Left cardiac atrium (tissue), 4 donors: ENCODE measurements at places on chromosomes 3 and 15.

- peak; percentile 32 for DNase-seq
These were observed 5.2 kb downstream of the LINS1 start for GRCh38 chr15:100596792-100597191.

DNA sequence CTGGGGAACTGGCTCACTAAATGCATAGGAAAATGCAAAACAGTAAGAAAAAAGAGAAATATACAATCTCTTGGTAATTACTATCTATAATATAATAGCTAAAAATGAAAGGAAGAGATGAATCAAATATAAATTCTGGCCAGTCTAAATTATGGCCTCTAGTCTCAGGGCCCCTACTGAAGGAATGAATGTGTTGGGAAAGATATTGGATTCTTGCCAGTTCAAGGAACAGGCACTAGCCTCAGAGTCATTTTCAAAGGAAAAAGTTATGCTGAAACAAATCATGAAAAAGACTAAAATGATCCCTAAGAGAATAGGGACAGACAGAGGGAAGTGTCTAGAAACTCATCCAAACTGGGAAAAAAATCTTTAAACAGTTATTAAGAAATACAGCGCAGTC is 62.4 kb downstream of the C3orf80 start:
- DNase-seq = no peak

DNA sequence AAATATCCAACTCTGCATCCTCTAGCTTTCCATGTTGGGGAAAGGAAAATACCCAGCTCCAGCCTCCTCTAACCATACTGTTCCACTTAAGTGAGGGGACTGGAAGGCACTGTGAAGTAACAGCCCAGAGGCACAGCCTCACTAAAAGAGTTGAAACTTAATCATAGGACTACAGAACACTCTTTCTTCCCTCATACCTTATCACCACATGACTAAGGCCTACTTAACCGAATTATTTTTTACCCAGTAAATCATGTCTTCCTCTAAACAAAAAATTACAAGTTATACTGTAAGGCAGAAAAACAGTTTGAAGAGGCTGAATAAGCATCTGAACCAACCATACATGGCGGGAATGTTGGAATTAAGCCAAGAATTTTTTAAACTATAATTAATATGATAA is 207.4 kb upstream of the MME start:
- DNase-seq = no peak

DNA sequence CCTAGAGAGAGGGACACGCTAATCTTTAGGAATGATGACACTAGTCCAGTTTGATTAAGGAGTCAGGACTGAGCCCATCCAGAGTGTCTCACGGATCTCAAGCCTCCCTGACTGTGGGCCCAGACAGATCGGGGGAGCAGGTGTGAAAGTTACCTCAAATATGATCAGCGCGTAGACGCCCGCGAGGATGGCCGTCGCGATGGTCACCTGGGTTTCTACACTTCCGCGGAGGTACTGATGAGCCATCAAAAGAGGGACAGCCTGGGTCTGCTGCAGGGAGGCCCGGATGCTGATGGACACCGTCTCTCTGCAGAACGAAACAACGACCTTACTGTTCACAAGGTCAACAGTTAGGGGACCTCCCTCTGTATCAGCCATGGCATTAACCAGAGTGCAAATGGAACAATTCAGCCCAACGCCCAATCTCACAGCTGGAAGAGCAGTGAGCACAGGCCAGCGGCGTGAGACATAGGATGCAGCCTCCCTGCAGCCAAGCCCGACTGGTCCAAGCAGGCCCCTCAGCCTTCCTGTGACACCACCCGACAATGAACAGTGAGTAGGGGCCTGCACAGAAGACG is 84.4 kb downstream of the OCA2 start:
- no peak for DNase-seq

GRCh38 chr3:133540896-133541674 is 32.4 kb upstream of the CDV3 start:
- no peak for DNase-seq

- no peak for DNase-seq
These were observed 83.4 kb downstream of the MESD start for GRCh38 chr15:80906159-80906766.

DNA sequence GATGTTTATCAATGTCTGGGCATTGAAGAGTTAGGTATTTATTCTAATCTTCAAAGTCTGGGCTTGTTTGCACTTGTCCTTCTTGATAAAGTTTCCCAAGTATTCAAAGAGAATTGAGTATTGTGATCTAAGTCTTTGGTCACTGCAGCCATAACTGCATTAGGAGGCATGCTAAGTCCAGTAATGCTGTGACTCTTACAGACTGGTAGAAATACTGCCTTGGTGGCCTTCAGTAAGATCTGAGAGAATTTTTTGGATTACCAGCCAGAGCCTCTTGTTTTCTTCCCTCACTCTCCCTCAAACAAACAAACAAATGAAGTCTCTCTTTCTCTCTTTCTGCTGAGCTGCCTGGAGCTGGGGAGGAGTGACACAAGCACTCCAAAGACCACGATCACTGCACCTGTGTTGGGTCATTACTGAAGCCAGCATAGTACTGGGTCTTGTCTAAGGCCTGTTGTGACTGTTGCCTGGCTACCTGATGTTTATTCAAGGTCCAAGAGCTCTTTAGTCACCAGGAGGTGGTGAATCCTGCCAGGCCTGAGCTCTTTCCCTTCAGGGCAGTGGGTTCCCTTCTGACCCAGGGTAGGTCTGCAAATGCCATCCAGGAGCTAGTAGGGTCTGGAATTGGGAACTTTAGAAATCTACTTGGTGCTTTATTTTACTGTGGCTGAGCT is 14.8 kb upstream of the RBP2 start:
- DNase-seq = no peak
